ENCODE measurements at places on chromosomes 4 and X. TPM values are rescaled to one million over a fixed set of nuclear protein-coding genes. Genes with fewer than 3 reads are reported as not detected.

LINC00632 gene
- 32.1 TPM for total RNA-seq

DNA sequence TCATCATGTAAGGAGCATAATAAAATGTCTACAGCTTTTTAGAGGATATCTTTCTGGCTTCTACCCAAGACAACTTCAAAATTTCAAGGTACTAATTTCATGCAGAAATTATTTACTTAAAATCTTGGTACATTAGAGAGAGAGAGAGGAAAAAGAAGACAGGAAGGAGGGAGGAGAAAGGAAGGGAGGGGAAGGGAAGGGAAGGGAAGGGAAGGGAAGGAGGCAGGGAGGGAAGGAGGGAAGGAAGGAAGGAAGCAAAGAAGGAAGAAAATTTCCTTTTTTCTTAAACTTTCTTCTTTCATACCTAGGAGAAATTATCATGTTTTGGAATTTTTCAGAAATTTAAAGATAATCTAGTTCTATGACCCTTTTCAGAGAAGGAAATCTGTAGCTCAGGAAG, 61.8 kb downstream of the HS3ST1 start:
- DNase-seq, result no peak

BGN gene
- 9.9 TPM for total RNA-seq

DNA sequence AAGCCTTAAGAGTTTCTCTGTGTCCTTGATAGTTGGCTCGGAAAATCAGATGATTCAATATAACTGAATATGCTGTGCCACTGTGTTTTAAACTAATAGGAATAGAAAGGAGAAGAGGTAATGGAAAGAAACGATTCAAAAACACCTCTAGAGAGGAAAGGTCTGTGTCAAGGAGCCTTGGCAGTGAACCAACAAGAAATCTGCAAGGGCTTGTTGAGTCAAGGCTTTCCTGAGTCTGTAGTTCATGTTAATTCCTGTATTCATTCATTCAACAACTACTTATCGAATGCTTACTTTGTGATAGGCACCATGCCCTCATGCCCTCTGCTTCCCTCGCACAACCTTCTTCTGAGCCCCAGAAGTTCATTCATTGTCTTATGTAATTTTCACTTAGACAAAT, 336.0 kb downstream of the PDHA2 start:
- DNase-seq, result no peak

GRCh38 chr4:168876106-168876505, 133.9 kb downstream of the CBR4 start:
- DNase-seq, result no peak
